ENCODE measurements at places on chromosomes 4 and X.

DNA sequence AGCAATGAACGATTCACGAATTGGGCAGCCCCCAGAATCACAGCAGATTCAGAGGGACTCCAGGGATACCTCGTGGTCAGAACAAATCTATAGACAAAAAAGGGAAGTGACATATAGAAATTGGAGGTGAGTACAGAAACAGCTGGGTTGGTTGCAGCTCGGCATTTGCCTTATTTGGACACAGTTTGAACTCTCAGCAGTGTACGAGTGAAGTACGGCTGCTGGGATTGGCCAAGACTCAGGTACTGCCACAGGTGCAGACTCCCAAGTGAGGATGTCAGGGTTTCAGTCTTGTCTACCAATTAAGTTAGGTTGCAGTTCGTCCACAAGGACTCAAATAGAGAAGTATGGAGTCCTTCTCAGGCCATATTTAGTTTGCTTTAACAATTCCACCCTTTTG, 28.2 kb downstream of the HTT-AS start:
- no peak for DNase-seq

- peak; percentile 8 for DNase-seq
These were observed 32.4 kb downstream of the ADH7 start for GRCh38 chr4:99402765-99403164.

- peak; percentile 19 for DNase-seq
These were observed 37.1 kb downstream of the ENOPH1 start for GRCh38 chr4:82467471-82467870.

DNA sequence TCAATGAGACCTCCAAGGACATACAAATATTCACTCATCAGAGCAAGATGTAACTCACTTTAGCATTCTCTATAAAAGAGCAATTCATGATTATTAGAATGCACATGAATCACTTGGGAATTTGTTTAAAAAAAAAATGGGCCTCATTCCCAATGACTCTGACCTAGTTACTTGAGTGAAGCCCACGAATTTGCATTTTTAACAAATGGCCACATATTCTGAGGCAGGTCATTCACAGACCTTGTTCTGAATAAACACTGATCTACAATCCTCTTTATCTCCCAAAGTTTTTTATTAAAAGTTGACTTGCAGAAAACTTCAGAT, 255.1 kb upstream of the VEGFC start:
- DNase-seq = no peak

GRCh38 chr4:158128540-158128939, 44.3 kb downstream of the GASK1B start:
- DNase-seq = no peak

GRCh38 chr4:60637976-60638375, 562.1 kb upstream of the ADGRL3 start:
- DNase-seq = no peak

DNA sequence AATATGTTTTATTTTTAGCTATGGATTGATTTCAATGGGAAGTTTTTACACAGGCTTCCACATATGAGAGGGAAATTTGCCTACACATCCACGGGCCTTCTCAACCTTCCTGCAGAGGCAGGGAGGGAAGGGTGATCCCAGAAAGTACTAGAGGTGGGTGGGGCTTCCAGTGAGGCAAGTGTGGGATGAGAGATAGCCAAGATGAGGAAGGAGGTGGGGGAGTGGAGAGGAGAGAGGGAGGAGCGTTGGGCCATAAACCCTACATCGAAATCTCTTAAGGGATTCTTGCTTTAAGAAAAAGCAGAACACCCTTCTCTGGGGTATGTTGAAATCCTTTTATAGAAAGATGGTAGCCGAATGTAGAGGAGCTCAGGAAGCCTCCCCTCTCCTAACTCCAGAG, 19.0 kb downstream of the NKX6-1 start:
- no peak for DNase-seq

GRCh38 chr4:186957952-186958555, 234.4 kb upstream of the FAT1 start:
- no peak for DNase-seq

Measured in NCI-H1417 (cell line).